WTC11 (cell line): ENCODE measurements at places on chromosomes 4 and X. TPM values are rescaled to one million over a fixed set of nuclear protein-coding genes. Genes with fewer than 3 reads are reported as not detected.
A peak's percentile ranks its signal among the peaks of the same experiment; 100 is the strongest.

DNA sequence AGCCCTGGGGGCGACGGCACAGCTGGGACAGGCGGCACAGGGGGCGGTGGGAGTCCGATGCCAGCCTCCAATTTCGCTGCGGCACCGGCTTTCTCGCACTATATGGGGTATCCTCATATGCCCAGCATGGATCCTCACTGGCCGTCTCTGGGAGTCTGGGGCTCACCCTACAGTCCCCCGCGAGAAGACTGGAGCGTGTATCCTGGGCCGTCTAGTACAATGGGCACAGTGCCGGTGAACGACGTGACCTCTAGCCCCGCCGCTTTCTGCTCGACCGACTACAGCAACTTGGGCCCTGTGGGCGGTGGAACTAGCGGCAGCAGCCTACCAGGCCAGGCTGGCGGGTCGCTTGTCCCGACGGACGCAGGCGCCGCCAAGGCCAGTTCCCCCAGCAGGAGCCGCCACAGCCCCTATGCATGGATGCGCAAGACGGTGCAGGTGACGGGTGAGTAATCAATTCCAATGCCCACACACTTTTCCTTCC lies 500 bp downstream of the CDX4 start:
- no peaks in the 10 kb centered on the region for H3K36me3 ChIP-seq
- peak overlapping the region; percentile 70 for H3K4me3 ChIP-seq
- H3K4me1 ChIP-seq: peaks cover 32% of the 10 kb centered on the region
- peak; percentile 59 for DNase-seq
- peaks cover 86% of the 10 kb centered on the region for H3K27me3 ChIP-seq

Gene PPP2R2C
- 9.0 to 11.5 TPM (median 9.4 TPM) in 3 replicates for total RNA-seq

- H3K4me1 ChIP-seq: peaks cover 5% of the 10 kb centered on the region; the same call in 1 of the 2 replicates
- 0 out of 2 replicates have a peak, but pooled peaks cover 3% of the 10 kb centered on the region for H3K27me3 ChIP-seq
- H3K27ac ChIP-seq: no peak overlapping the region
- no peaks in the 10 kb centered on the region for H3K36me3 ChIP-seq
These were observed 213.6 kb downstream of the PALLD start for GRCh38 chr4:168710353-168710946.

Gene COL4A5
- total RNA-seq: 30.7 to 43.0 TPM (median 36.4 TPM) in 3 replicates

- H3K4me1 ChIP-seq: no peaks in the 10 kb centered on the region
- no peak for DNase-seq
- H3K4me3 ChIP-seq: no peak overlapping the region
- H3K27me3 ChIP-seq: no peaks in the 10 kb centered on the region
These were observed 44.2 kb downstream of the CCNI start for GRCh38 chr4:77031544-77031943.

- H3K27ac ChIP-seq: peak overlapping the region; percentile 94
- peaks cover 9% of the 10 kb centered on the region for H3K4me1 ChIP-seq
- H3K27me3 ChIP-seq: peaks cover 32% of the 10 kb centered on the region
- peak; percentile 56 for DNase-seq
These were observed 7.2 kb upstream of the MAGIX start for GRCh38 chrX:49155243-49155899.

DNA sequence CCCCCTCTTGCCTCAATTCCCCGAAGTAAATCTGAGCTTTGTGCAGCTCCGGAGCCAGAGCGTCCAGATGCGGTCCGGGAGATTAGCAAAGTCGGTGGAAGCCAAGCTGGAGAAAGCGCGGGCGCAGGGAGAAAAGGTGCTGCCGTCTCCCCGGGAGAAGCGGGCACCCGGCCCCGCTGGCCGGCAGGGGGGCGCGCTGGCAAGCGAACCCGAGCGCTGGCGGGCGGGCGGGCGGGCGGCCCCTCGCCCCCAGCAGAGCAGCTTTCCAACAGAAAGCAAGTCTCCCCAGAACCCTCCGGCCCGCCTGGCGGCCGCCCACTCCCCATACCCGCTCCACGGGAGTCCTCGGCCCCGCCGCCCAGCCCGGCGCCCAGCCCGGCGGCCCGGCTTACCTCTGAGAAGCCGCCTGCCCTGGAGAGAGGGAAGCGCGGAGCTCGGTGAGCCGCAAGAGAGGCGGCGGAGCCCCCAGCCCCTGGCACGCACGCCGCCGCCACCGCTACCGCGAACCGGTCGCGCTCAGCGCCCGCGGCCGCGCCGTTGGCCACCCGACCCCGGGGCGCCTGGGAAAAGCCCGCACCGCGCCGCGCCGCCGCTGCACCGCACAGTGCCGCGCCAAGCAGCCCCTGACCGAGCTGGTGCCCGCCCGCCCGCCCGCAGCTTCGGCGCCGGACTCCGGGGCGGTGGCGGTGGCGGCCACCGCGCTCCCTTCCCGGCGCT lies 529 bp upstream of the CITED1 start:
- H3K27me3 ChIP-seq: peaks cover 79% of the 10 kb centered on the region
- H3K27ac ChIP-seq: no peak overlapping the region
- peaks cover 16% of the 10 kb centered on the region for H3K4me1 ChIP-seq
- H3K36me3 ChIP-seq: no peaks in the 10 kb centered on the region
- H3K4me3 ChIP-seq: peak overlapping the region; percentile 76
- DNase-seq: peak; percentile 16
